Inflammatory macrophage (primary cell): ENCODE measurements at places on chromosomes 3 and 15.
A peak's percentile ranks its signal among the peaks of the same experiment; 100 is the strongest.

DNA sequence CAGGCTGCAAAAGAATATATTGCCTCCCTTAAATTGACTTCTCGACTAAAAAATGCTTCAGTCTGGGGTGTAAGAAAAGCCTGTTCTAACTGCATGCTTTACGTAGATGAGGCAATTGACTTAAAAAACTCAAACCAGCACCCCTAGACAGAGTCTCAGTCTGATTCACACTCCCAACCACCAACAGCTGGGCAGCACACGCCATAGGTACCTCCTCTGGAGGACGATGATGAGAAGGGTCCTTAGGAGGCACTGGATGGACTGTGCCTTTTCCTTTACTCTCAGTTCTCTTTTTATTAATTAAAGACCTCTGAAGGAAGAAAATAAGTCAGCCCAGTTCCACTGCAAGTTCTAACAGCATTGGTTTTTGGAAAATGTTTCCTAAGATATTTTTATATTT is 175.0 kb downstream of the PDZRN3 start:
- no peak for DNase-seq

- peak; percentile 98 for DNase-seq
Observed at GRCh38 chr3:40971191-40972168, 227.8 kb upstream of the CTNNB1 start.

DNA sequence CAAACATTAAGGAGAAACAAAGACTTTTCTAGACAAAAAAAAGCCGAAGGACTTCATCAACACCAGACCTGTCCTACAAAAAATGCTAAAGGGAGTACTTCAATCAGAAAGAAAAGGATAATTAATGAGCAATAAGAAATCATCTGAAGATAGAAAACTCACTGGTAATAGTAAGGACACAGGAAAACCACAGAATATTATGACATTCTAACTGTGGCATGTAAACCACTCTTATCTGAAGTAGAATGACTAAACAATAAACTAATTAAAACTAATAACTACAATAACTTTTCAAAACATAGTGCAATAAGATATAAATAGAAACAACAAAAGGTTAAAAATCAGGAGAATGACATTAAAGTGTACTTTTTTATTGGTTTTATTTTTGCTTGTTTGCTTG is 584.5 kb upstream of the CCDC54 start:
- no peak for DNase-seq

GRCh38 chr3:111605493-111605892 is 10.3 kb upstream of the ZBED2 start:
- DNase-seq = no peak

- no peak for DNase-seq
Observed at GRCh38 chr3:10255835-10256234, 7.6 kb downstream of the TATDN2 start.

DNA sequence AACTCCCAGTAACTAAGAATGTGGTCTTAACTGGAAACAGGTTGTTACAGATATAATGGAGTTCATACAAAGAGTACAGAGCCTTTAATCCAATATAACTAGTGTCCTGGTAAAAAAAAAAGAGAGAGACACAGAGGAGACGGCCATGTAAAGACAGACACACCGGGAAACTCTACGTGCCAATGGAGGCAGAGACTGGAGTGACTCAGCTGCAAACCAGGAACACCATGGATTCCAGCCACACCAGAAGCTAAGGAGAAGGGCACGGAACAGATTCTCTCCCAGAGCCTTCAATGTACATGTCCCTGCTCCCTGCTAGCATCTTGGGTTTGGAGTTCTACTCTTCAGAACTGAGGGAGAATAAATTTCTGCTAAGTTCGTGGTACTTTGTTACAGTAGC is 4.5 kb downstream of the RNF168 start:
- no peak for DNase-seq

GRCh38 chr3:100709842-100710260 is 557 bp downstream of the TFG start:
- DNase-seq = peak; percentile 31

- no peak for DNase-seq
Observed at GRCh38 chr3:30356866-30357753, 249.3 kb upstream of the TGFBR2 start.

GRCh38 chr3:62365391-62366125 is 7.8 kb downstream of the FEZF2 start:
- DNase-seq = no peak

- no peak for DNase-seq
Observed at GRCh38 chr3:170701696-170702678, 116.1 kb upstream of the SLC7A14 start.

- no peak for DNase-seq
Observed at GRCh38 chr15:74257623-74258022, 21.5 kb downstream of the CCDC33 start.

GRCh38 chr3:120462409-120462959 is 11.7 kb upstream of the FSTL1 start:
- no peak for DNase-seq

GRCh38 chr15:32970847-32971246 is 223.7 kb downstream of the FMN1 start:
- DNase-seq = no peak

DNA sequence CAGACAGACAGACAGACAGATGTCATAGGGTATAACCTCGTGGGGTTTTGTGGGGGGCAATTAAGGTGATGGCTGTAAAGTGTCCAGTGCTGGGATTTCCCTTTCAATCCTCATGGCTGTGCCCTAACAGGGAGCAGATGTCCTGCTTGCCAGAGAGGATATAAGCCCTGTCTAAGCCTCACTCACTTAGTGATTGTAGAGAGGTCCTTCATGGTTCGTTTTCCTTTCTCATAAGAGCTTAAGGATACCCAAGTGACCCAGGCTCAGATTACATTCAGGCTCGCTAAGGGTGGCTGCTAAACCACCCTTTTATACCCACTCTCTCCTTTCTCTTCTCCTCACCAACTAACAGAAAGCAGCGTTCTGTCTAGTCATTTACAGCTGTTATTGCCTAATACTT is 19.2 kb downstream of the LYSMD2 start:
- no peak for DNase-seq

DNA sequence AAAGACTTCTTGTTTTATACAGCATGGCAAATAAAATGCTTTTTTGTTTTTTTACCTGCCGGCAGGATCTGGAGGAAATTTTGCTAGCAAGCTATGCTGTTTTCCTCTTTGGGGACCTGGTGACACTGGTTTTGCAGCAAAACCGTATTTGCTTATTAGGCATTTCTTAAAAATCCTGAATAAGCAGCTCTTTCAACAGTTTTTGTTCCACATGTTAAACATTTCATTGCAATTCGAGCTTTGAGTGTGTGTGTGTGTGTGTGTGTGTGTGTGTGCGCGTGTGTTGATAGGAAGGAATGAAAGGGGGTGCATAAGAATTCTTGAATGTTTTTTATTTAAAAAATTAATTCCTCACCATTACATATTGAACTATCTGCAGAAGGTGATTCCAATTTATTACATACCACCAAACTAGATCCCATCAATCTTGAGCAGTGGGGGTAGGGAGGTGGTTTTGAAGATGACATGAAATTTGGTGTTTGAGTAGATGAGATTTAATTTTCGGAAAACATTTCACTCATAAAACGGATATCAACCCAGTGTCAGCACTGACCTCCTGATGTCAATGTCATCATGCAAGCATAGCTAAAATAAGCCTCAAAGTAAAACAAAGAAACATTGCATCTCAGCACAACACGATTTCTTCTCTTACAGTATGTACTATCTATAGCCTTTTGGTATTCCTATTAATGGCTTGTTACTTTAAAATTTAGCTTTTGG is 17.3 kb downstream of the ZBTB38 start:
- DNase-seq = no peak

GRCh38 chr3:67907735-67908134 is 253.3 kb upstream of the SUCLG2 start:
- no peak for DNase-seq

DNA sequence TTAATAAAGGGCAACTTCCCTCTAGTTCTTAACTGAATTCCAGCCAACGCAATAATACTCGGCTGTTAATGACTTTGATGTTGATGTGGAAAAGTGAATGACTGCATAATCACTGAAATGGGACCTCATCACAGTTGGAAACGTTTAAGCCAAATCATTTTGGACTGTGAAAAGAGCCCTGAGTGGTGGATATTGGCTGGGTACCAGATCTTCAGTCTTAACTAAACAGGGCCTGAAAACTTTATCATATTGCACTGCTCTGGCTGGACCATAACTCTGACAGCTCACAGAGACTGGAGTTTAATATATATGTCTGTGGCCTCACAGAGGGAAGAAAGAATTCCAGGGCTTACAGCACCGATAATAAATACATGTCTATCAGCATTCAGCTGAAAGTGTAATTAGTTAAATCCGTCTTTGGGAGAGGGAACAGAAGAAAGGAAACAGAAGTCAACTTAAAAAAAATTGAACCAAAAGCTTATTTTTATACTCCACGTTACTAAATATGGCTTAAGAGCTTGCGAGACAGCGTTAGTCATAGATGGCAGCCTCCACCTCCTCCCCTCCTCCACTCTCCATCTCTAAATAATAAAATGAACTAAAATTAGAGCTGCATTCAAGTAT is 222.3 kb upstream of the CDIN1 start:
- no peak for DNase-seq

- DNase-seq = no peak
Observed at GRCh38 chr3:173617490-173617889, 219.9 kb downstream of the NLGN1 start.

DNA sequence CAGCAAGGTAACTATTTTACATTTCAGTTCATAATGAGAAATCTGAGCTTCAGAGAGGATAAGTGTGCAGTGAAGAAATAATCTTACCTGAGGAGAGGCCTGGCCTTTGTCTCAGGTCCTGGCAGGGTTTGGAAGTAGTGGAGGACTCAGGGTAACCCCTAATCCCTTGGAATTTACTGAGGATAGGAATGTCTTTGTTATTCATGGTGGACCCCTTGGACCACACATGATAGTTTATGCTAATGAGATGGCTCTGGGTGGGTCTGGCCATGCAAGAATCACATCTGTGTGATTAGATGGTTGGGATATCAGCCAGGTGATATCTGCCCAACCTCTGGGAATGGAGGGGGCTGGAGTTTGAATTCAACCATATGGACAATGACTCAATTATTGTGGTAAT is 65.0 kb upstream of the DAZL start:
- DNase-seq = no peak

DNA sequence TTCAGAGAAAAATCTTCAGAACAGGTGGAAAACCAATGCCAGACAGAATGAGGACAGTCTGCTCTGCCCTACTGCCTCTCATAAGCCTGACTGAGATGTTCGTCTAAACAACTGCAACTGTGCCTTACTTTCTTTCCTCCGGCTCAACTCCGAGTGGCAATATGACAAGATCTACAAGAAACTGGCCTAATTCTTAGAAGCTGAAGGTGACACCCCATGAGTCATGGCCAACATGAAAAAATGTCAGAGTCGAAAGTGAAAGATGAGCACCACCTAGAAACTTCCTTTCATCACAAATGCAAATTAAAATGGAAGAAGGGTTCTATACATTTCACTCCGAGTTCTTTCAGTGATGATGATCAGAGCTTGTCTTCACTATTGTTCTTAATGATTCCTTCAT is 12.9 kb downstream of the PCYT1A start:
- no peak for DNase-seq

GRCh38 chr3:16313886-16314645 is 49.1 kb downstream of the OXNAD1 start:
- no peak for DNase-seq

DNA sequence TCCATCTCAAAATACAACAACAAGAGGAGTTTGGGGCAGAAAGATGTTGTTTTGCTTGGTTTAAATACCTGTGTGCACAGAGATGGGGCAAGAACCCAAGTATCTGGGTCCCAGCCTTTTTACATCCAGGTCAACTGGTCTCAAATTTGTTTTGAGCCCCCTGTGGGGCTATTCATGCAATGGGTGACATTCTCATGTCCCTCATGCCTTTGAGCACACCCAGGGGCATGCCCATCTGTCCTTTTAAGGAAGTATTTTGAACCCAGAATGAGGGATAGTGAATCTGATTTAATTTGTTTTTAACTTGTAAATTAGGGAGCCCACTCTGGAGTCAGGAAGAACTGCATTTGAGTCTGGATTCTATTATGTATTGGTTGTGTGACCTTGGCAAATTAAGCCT is 14.8 kb downstream of the ABCF3 start:
- no peak for DNase-seq

DNA sequence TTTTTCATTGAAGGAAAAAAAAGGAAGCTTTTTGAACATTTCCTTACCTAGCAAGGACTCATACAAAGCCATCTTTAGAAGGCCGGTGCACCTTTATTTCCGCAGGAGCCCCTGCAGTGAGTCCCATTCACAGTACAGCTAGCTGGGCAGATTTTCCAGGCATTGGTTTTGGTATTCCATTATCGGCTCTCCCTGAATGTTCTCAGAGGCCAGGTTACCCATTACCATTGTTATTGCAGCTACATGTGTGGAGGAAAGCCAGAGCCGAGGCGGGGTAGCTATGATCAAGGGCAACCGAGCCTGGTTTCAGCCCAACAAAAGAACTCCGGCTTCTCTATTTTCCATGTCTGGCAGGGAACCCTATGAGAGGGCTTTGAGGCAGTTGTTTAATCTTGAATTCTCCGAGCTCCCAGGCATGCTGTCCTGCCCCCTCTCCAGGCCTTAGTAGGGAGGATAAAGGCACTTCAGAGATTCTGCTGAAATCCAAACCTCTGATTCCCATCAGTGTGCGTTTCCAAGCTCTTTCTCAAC is 100.3 kb downstream of the LRRK1 start:
- no peak for DNase-seq

- peak; percentile 51 for DNase-seq
Observed at GRCh38 chr3:11591391-11592282, 52.1 kb downstream of the VGLL4 start.

DNA sequence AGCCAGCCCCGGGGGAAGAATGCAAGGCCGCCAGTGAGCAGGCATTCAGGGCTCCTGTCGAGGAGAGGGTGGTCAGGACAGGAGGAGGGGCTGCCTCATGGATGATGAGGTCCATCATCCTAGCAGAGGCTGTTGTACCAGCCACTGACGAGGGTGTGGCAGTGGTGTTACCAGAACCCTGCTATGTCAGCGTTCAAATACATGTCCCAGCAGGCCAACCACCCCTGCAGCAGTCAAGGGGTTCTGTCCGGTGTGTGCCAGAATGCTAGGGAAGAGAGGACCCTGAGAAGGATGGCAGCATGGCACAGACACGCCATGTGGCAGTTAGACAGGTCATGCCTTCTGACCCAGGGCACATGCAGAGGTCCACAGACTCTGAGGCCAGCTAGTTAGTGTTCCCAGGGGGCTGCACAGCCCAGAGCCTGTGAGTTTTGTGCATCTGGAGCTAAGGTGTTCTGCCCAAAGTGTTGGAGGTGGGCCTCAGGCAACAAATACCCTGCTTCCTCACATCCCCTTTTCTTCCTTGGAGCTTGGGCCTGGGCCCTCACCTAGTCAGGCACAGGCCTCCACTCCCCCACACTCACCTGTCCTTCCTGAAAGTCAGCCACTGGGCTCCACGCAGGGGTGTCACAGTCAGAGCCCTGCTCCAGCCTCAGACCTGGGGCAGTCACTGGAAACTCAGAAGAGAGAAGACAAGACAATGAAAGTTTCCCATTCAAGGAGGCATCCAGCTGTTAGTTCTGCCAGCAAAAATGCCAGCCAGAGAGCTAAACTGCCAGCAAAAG is 7.8 kb downstream of the PAK6 start:
- no peak for DNase-seq

GRCh38 chr3:160009525-160009924 is 20.9 kb downstream of the IL12A start:
- no peak for DNase-seq
